ENCODE measurements at places on chromosomes 6 and 20. TPM values are rescaled to one million over a fixed set of nuclear protein-coding genes. Genes with fewer than 3 reads are reported as not detected.
A peak's percentile ranks its signal among the peaks of the same experiment; 100 is the strongest.

The SNX3 gene
- 192 TPM for total RNA-seq

DNA sequence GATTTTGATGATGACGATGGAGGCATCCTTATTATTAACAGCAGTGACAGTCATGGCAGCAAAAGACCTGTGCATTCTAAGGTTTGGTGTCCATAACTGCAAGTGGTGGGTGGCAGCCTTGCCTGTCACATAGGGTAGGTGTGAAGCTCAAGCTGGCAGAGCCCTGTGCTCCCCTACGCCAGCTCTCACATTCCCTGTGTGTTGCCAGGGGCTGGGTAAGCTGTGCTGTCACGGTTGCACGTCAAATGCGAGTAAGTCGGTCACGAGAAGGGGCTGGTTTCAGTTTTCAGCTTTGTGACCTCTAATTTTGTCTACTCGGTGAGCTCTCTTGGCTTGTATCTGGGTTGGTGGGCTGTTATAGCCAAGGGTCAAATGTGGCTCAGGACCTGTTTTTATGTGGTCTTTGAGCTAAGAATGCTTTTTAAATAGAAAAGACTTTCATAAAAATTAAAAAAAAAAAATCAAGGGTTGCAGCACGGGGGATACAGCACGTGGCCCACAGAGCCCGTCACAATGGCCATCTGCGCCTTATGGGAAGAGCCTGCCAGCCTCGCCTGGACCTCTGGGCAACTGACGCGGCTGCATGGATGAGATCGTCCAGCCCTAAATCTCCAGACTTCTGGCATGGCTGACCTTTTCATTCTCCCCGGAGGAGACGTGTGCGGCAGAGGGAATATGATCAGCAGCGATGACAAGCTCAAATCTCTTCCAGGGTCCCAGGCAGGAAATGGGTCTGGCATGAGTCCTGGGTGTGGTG lies 148.5 kb downstream of the PHACTR3 start:
- no peak for DNase-seq
- no peaks in the 10 kb centered on the region for H3K27me3 ChIP-seq
- no peak overlapping the region for H3K4me3 ChIP-seq
- no peaks in the 10 kb centered on the region for H3K36me3 ChIP-seq

DNA sequence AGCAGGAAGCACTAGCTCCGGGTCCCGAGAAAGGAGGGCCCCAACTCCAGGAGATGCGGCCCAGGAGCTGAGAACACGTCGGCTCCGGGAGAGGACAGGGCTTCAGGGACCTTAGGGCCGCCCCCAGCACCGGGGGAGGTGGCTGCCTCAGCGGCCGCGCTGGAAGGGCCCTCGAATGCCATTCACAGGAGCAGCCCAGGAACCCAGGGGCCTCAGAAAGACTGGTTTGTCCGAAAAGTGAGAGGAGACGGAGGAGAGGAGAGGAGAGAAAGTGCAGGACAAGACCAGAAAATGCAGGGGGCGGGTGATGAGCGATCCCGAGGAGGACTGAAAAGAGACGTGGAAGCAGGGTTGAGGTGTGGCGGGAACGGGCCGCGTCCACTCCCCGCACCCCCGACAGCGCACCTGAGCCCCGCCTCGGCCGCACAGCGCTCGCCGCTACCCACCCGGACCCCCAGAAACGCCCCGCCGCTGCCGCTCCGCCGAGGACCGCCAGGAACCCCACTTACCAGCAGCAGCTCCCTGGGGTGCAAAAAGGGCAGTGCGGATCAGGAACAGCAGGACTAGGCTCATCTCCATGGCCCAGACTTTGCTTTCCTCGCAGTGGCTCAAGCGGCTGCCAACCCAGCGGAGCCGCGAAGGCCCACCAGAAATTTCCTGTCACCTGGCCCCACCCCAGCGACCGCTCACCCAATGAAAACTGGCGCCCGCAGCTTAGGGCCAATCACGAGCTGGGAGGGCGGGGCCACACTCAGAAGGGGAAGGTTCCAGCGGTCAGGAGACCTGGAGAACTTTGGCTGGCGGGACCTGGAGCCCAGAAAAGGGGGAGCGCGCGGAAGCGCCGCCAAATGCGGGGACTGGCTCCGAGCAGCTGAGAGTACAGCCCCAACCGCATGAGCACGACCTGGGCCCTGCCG lies 25.4 kb downstream of the HLA-F start:
- DNase-seq = peak; percentile 73
- H3K4me3 ChIP-seq = peak overlapping the region; percentile 96
- H3K4me1 ChIP-seq = peaks cover 39% of the 10 kb centered on the region

DNA sequence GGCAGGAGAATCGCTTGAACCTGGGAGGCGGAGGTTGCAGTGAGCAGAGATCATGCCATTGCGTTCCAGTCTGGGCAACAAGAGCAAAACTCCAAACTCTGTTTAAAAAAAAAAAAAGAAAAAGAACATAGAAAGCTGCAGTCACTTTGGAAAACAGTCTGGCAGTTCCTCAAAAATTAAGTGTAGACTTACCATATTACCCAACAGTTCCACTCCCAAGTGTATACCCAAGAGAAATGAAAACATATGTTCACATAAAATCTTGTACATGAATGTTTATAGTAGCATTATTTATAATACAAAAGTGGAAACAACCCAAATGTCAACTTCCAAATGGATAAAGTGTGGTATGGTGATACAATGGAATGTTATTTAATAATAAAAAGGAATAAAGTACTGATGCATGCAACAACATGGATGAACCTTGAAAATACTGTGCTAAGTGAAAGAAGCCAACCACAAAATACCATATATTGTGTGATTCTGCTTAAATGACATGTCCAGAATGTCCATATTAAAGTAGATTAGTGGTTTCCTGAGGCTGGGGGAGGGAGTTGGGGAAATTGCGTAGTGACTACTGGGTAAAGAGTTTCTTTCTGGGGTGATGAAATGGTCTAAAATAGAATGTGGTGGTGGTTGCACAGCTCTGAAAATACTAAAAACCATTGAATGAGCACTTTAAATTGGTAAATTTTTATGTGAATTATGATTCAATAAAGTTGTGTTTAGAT lies 62.9 kb downstream of the SUN5 start:
- no peak overlapping the region for H3K27ac ChIP-seq
- no peaks in the 10 kb centered on the region for H3K4me1 ChIP-seq
- no peak for DNase-seq
- no peak overlapping the region for H3K4me3 ChIP-seq
- peaks cover 28% of the 10 kb centered on the region for H3K27me3 ChIP-seq

GRCh38 chr20:42873259-42873658 lies 316.4 kb downstream of the PTPRT start:
- no peak for DNase-seq
- H3K4me3 ChIP-seq = no peak overlapping the region
- H3K27ac ChIP-seq = no peak overlapping the region
- H3K4me1 ChIP-seq = no peaks in the 10 kb centered on the region

DNA sequence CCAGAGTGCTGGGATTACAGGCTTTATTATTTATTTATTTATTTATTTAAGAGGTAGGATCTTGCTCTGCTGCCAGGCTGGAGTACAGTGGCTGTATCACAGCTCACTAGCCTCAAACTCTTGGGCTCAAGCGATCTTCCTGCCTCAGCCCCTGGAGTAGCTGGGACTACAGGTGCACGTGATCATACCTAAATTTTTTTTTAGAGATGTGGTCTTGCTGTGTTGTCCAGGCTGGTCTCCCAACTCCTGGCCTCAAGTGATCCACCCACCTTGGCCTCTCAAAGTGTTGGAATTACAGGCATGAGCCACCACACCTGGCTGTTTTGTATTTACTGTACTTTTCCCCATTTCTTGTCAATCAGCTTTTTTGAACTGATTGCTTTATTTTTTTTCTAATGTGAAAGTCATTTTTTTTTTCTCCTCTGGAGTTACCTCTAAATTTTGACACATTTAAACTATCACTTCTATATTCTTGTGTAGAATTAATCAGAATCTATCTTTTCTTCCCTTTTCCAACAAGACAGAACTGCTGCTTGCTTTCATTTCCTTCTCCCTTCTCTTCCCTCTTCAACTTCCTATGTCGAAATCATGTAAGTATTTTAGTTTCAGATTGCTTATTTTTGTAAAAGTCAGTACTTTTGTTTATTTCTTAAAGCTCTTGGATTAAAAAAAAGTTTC lies 12.0 kb downstream of the PANK2 start:
- peaks cover 4% of the 10 kb centered on the region for H3K27me3 ChIP-seq
- H3K4me1 ChIP-seq = peaks cover 62% of the 10 kb centered on the region
- peak overlapping the region; percentile 13 for H3K27ac ChIP-seq
- H3K36me3 ChIP-seq = peaks cover 16% of the 10 kb centered on the region
- H3K4me3 ChIP-seq = peak overlapping the region; percentile 0

GRCh38 chr6:97195117-97195516 lies 87.9 kb downstream of the MMS22L start:
- peaks cover 23% of the 10 kb centered on the region for H3K4me1 ChIP-seq
- peaks cover 1% of the 10 kb centered on the region for H3K27me3 ChIP-seq
- H3K27ac ChIP-seq = no peak overlapping the region
- no peak for DNase-seq

DNA sequence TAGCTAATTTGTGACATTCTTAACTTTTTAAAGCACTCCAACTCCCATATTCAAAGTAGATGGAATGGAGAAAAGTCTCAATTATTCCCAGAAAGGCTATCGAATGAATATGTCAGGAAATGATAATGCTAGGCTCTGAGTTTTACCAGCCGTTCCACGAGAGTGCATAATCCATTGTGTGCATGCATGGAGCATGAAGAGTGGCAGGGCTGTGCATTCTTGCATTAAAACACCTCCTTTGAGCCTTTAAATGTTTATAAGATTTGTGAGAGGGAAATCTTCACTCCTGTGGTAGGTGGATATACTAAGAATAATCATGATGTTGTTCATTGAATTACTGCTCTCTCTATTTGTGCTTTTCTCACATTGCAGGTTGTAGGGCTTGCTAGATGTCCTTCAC lies 178.3 kb downstream of the CARMIL1 start:
- no peaks in the 10 kb centered on the region for H3K27me3 ChIP-seq
- no peaks in the 10 kb centered on the region for H3K36me3 ChIP-seq
- H3K4me1 ChIP-seq = peaks cover 61% of the 10 kb centered on the region
- DNase-seq = no peak
- H3K4me3 ChIP-seq = no peak overlapping the region

- no peaks in the 10 kb centered on the region for H3K27me3 ChIP-seq
- H3K4me3 ChIP-seq = no peak overlapping the region
- no peak overlapping the region for H3K27ac ChIP-seq
- H3K4me1 ChIP-seq = no peaks in the 10 kb centered on the region
- no peak for DNase-seq
- H3K36me3 ChIP-seq = no peaks in the 10 kb centered on the region
Measured at GRCh38 chr6:95923518-95923917, 92.3 kb upstream of the FUT9 start.

The ZNFX1 gene
- 38.2 TPM for total RNA-seq
